NCI-H1092 (cell line): ENCODE measurements at places on chromosomes 7 and 10.

- no peak for DNase-seq
Measured at GRCh38 chr7:82435769-82436168, 7.8 kb downstream of the CACNA2D1 start.

DNA sequence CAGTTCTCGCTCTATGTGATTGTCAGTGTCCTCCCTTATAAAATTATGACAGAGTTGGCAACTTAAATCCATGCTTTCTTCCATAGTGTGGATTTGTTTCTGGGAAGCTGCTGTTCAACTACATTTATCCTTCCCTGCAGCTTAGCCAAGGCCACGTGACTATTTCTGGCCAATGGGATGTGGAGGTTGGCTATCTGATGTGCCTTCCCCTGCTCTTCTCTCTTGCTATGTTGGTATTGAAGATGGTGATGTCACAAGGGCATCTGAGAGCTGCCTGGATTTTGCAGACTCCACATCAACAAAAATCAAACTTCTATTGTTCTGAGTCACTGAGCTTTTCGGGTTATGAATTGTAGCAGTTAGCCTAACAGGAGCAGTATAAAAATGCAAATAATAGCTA lies 164.9 kb upstream of the RHOBTB1 start:
- DNase-seq = no peak

DNA sequence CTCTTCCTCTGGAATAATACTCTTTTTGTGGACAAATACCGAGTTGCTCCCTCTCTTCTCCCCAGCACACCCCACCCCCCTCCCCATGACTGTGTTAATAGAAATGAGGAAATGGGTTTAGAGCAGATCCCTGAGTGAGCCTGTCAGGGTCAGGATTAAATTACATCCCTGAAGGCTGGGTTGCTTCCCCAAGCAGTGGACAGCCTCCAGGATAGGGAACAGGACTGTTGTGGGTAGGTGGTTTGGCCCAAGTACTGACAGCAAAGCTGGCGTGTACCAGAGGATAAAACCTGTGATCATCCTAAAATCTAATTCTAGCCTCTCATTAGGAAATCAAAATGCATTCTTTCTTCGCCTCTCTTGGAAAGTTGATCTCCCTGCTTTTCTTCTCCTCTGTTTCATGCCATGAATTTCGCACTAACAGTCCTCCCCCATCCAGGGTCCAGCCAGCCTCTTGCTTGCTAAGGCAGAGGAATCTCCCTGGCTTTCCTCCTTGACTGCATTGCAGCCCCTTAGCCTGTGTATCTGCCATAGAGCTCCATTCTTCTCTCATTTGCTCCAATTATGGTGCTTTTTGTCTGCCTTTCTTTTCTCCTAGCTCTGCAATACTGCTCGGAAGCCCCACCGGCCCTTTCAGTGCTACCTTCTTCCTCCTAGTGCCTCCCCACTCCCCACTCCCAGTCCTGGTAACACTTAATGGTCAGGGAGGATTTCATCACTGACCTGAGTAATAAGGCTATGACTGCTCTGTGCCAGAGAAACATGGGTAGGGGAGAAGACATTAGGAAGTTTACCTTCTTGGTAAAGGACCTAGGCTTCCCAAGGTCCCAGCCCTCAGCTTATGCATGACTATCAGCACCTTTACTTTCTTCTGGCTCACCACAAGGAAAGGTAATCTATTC lies 8.4 kb downstream of the LRRC4 start:
- DNase-seq = no peak

DNA sequence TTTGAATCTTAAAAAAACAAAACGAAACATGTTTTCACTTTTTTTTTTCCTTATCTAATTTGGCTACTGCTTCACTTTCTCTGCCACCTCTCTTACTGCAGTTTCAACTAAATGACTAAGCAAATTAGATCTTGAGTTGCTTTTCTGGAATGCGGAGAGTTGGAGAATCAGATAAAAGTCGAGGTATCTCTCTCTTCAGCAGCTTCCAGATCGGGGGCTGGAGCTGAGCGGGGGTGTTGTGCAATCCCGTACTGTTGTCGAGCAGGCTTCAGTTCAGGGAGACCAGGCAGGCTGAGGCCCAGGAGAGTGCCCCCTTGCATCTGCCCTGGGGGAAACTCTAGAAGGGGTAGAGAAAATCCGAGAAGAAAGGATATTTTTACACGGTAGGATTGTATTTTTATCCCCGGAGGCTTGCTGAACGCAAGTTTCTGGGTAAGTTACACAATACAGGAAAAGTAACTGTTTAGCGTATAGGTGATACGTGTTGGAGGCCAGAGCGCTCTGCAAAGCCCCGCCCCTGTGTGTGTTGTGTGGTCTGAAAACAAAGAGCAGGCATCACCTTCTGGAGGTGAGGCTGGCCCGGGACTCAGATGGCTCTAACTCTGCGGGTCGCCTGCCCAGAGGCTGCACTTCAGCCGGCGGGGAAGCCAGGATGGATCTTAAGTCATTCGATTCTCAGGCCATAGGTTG lies 116.6 kb downstream of the KLF6 start:
- DNase-seq = no peak

DNA sequence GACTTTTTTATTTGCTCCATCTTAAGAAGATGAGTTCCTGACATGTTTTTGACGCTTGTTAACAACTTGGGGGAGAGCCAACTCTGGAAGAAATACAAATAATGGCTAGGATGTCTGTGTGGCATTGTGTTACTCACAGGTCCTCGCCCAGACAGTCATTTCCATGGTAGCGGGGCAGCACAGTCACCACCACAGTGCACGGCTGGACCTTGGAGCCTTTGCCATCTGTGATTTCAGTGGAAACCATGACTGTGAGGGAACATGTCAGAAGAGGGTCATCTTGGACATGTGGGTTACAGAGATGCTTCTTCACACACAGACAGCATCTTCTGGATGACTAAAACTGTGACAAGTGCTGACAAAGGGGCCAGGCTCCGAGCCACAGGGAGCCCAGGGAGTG lies 74.5 kb downstream of the PKD1L1 start:
- DNase-seq = no peak

DNA sequence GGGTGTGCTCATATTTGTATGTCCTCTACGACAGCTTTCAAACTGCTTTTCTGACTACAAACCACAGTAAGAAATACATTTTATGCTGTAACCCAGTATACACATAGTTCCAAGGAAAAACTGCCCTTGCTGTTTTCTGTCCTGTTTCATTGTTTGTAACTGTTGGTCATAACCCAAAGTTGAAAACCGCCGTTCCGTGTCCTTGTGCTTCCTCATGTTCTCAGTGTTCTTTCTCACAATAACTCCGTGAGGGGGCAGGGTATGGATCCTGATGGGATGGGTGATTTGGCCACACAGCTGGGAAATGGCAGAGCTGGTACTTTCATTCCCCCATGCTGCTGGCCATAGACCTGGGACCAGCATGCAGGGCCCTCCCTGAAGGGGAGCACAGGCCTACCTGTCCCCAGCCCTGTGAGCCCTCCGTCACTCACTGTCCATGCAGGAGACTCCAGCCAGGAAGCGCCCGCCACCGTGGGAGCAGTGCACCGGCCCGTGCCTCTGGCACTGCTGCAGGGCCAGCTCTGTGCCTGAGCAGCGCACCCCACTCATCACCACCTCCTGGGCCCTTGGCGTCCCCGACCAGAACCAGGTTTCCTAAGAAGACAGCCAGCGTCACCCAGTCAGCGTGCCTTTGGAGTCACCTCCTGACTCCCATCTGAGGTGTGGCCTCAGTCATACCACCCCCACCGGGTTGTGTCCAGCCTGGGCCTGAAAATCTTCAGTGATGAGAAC lies 12.7 kb downstream of the LOXL4 start:
- no peak for DNase-seq

DNA sequence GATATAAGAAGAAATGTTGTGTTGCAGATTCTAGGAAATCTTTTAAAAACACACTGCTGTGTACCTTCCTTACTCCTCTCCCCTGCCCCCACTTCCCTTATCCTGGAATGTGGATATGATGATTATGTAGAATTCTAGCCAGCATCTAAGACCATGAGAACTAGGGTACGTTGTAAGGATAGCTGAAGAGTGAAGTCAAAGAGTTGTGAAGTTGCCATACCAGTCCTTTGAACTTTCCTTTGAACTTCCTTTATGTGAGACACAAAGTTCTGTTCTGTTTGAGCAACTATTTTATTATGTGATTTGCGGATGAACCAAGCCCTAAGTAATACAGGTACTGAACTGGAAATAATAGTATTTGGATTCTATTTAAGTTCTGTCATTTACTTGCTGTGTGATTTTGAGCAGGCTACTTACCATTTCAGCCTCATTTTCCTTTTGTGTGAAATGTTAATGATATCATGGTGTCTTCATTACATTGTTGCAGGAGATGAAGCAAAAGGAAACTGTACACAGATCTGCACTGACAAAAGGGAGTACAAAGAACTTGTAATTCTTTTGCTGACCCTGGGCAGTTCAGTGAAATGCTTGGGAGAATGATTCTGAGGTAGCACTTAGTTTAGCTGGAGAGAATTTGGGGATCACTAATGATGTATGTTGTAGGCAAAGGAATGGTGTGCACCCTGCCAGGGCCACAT lies 31.4 kb downstream of the RPA3 start:
- DNase-seq = no peak

DNA sequence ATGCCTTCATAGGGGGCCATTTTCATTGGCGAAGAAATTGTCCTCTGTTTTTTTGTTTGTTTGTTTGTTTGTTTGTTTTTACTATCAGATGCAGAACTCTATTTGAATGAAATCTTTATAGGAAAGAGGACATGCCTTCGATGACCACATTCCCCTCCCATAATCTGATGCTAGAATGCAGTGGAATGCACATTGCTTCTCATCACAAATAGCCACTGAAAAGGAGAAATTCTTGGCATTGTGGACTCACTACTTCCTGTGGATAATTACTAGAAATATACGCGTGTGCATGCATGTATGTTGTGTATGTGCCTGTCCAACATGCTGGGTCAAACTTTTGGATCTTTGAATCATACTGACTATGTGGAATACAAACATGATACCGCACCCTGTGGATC lies 70.5 kb upstream of the SFMBT2 start:
- no peak for DNase-seq

DNA sequence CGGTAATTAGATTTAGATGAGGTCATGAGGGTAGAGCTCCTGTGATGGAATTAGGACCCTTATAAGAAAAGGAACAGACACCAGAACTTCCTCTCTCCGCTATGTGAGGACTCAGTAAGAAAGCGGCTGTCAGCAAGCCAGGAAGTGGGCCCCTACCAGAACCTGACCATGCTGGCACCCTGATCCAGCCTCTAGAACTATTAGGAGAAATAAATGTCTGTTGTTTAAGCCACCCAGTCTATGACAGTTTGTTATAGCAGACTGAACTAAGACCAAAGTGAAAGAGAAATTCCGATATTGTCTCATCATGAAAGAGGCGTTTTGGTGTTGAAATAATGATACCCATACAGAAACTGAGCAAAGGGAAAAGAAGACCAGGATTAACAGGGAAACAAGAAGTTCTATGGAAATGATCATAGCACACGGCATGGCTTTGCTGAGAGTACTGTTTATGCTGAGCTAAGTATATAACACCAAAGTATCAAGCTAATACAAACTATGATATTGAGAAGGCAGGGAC lies 9.2 kb downstream of the CLEC2L start:
- no peak for DNase-seq

DNA sequence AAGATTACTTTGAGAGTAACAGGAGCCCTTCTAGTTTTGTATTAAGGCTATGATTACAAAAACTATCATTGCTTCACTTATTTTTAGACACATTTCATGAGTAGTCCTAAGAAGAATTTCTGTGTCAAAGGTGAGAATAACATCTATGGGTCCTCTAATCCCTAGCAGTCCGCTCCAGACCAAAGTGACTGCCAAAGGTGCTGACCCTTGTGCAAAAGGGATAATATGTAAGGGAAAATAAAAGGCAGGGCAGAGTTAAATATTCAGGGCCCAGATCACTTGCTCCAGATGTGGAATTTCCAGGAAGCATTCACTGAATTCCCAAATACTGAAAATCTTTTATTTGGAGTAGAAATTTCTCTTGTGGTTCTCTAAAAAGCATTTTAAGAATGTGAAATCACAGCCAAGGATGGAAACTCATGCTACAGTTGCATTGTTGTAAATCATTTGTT lies 29.3 kb downstream of the RHOBTB1 start:
- DNase-seq = no peak

DNA sequence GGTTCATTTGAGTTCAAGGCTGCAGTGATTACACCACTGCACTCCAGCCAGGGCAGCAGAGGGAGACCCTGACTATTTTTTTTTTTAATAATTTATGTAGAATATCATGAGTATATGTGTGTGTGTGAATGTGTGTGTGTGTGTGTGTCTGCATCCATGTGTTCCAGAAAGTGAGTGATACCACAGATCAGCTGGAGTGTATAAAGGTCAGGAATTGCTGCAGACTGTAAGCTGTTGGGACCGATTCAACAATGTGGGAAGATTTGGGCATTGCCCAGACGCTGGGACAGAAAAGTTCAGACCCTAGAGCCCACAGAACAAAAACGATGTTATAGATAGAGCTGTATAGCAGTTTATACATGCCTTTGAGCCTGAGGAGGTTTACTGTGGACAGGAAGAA lies 435.6 kb downstream of the CCSER2 start:
- no peak for DNase-seq

DNA sequence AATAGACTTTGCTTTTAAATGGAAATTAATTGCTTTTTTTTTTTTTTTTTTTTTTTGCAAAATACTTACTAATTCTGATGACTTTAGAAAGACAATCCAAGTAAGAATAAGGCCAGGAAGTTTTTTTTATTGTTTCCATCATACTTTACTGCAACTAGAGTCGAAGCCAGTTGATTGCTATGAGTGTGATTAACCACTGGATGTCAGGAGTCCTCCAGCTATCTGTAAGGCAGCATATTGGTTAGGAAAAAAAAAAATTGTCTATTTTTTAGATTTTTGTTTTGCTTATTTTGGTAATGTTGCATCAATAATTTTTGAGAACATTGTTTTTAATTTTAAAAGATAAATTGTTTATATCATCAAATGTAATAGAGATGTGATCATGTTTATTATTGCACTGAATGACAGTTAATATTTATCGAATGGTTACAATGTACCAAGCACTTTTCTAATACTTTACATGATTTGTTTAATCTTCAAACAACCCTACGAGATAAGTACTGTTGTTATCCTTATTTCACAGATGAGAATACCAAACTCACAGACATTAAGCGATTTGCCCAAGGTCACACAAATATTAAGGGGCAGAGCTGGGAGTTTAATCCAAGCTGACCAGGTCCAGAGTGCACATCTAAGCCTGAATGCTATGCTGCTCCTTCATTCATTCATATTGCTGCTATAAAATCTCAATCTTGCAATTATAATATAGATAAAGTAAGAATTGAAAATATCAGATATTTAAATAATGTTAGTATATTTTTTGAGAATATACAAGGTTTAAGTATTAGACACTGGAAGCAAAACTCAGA lies 19.9 kb upstream of the LMOD2 start:
- no peak for DNase-seq

GRCh38 chr7:2953588-2954407 lies 89.9 kb downstream of the CARD11 start:
- no peak for DNase-seq

- no peak for DNase-seq
Measured at GRCh38 chr10:586151-586550, 103.3 kb downstream of the DIP2C start.

DNA sequence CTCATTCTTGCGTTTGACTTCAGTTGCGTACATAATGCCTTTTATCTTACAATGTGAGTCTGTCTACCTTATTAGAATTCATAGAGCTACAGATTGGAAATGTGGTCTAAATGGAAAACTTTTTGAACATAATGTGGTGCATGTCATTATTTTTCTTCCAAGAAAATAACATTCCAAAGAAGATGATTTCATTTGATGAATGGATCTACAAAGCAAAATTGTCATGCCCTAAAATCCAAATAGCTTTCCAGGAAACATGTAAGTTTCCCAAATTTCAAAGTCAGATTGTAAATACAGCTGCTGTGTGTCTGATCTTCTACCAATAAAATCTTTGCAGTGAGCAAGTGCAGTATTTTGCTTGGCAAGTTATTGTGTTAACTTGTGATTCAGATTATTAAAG lies 101.8 kb upstream of the FZD8 start:
- DNase-seq = no peak
